AG04450 (cell line): ENCODE measurements at places on chromosomes 4 and X.

DNA sequence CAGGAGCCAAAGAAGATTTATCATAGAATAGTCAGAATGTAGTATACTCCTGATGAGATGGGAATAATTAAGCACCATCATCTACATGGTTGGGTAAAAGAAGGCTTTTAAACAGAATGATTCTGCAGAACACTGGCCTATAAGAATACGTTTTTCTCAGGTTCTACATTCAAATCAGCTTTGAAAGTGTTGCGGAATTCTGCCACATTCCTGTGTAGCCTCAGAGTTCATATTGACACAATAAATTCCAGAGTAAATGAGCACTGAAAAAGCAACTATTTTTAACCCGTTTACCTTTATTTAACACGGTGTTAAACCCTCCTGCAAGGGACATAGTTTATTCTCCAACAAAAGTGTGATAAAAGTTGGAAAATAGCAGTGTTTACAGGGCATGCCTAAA, 950.2 kb upstream of the SLIT2 start:
- no peak for DNase-seq

- no peak for DNase-seq
These were observed 5.6 kb downstream of the CYSLTR1 start for GRCh38 chrX:78321809-78322208.

DNA sequence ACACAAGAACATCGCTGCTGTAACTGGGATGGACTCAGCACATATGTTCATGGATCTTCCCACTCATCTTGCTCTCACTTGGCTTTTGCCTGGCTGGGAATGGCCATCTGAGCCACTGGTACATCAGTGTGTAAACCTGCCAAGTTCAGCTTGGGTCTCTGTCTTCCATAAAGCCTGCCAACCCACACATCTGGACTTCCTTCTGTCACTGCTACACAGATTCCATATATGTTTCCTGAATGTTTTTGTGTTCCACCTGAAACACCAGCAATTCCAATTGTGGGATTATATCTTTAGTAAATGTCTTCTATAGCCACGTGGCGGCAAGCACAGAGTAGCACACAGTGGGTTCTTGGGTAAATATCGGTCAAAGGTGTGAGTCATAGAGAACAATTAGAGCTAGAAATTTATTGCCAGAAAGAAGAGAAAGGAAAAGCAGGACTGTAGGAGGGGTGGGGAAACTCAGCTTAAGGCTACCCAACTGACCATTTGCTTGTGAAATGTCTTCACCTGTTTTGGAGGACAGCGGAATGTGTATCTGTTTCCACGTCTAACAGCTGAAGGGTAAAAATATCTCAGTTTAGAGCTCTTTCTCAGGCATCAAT, 125.9 kb downstream of the MFAP3L start:
- no peak for DNase-seq

DNA sequence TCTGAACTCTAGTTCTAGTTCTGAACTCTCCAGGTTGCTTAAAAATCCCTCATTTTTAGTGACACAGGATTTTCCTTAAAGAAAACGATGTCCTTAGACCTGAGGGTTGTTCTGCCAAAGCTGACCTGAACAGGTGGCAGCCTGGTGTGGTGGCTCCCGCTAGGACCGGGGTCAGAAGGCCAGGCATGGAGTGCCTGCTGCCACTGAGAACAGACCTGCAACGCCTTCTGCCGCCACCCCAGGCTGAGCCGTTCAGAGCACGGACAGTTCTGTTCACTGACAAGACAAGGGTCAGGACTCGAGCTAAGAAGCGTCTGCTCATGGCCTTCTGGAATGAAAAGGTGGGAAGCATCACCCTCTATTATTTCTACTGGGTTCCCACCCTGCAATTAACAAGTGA, 15.8 kb downstream of the DCTD start:
- DNase-seq, result no peak

DNA sequence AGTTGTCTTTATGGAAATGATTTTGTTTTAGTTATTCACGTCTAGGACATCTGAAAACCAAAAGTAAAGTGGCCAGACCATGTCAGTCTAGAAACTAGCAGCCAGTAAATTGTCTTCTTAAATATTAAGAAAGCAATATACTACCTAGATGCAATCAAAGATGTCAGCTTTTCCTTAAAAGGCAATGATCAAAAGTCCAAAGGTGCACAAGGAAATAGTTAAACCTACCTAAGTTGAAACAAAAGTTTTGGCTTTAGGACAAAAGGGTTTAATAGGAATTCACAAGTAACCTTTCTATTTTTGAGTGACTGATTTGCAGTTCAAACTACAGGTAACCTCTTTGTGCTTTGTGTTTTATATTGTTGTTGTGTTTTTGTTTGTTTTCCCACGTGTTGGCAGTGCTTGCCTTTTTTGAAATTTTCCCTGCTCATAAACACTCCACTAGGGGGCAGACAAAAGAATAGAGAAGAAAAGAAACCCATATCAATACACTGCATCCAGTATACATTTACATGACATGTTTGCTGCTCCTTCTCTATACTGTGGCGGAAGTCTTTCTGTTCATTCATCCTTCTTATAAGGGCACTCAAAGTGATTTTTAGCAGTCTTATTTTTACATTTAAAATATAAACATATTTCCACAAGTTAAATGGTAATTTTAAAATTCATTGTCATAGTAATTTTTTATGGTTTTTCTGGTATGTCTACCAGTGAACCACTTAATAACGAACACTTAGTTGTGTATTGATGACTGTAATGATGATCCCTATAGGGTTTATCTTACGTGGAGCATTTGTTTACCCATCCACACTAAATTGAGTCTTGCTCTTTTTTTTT, 62.7 kb downstream of the GAB1 start:
- no peak for DNase-seq

GRCh38 chr4:152630324-152630723, 49.5 kb downstream of the TMEM154 start:
- DNase-seq, result no peak

GRCh38 chrX:118795528-118796280, 27.9 kb upstream of the ZCCHC12 start:
- no peak for DNase-seq

GRCh38 chrX:53729751-53730150, 43.2 kb upstream of the HUWE1 start:
- DNase-seq, result no peak

DNA sequence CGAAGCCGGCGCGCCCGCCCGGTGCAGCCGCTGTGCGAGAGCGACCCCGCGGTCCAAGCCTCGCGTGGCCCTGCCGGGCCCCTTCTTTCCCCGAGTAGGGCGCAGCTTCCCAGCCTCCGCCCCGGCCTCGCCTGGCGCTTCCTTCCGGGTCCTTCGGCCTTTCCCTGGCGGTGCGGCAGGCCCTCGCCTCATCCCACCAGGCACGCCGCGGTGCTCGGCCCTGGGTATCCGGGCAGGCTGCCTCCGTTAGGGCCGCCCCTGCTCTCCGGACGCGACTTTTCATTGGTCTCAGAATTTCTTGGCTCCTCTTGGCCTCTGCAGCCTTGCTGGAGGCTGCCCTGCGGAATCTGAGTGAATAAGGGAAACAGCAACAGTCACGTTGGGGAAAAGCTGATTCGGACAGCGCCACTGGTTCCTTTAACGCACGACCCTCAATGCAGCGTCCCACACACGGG, 429 bp downstream of the UVSSA start:
- DNase-seq, result peak; percentile 55

GRCh38 chrX:9677098-9677739, 88.4 kb downstream of the GPR143 start:
- DNase-seq, result no peak

DNA sequence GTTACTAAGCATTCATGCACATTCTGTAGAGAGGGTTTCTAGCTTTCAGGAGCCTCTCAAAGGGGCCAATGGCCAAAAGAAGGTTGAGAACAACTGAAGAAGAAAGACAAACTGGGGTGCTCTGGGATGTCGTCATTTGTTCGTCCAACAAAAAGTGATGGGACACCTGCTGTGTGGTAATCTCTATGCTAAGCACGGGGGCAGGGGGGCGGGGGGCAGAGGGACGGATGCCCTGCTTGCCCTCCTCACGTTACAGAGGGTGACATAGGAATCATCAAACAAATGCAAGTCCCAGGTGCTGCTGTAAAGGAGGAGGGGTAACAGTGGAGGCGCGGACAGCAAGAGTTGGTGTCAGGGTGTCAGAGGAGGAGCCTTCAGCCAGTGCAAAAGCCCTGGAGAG, 12.8 kb upstream of the CRMP1 start:
- DNase-seq, result no peak

GRCh38 chrX:118772051-118772450, 44.6 kb downstream of the IL13RA1 start:
- no peak for DNase-seq

GRCh38 chr4:174365018-174365587, 81.4 kb downstream of the CEP44 start:
- peak; percentile 6 for DNase-seq

DNA sequence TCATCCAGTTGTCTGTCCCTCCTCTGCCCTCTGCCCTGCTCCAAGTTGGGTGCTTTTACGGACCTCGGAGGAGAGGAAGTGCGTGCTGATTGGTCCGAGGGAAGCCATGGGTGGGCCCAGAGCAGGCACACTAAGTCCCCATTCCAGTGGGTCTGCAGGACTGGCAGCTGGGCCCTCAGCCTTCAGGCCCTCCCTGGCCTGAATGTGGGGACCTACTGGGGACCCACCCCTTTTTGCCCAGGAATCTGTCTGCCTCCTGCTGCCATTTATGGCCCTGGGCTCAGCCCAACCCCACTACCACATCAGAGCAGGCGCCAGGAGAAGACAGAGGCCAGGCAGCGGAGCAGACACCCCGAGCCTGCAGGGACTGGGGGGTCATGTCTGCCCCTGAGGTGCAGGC, 169.6 kb downstream of the TEX13A start:
- DNase-seq, result no peak

DNA sequence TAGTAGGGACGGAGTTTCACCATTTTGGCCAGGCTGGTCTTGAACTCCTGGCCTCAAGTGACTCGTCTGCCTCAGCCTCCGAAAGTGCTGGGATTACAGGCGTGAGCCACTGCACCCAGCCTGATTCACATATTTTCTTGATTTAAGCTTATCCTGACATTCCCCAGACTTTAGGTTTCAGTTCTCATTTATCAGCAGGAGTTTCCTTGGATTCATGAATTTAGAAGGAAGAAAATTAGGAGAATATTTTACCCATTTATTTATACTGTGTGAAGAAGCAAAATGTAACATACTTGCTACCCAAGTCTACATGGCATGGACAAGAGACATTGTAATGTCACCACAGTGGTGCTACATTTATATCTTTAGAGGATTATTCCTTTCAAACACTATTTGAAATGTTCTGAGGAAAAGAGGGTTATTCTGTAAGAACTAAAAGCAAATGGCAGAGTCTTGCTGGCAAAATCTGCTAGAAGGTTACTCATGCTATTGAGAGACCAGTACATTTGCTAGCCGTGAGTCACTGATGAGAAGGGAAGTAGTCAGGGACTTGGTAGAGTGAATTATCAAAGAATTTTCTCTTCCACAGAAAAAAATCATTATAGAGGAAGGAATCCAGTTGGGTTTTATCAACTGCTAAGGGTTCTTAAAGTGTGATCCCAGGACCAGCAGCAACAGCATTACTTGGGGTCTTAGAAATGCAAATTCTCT, 26.1 kb upstream of the CFAP299 start:
- peak; percentile 77 for DNase-seq

DNA sequence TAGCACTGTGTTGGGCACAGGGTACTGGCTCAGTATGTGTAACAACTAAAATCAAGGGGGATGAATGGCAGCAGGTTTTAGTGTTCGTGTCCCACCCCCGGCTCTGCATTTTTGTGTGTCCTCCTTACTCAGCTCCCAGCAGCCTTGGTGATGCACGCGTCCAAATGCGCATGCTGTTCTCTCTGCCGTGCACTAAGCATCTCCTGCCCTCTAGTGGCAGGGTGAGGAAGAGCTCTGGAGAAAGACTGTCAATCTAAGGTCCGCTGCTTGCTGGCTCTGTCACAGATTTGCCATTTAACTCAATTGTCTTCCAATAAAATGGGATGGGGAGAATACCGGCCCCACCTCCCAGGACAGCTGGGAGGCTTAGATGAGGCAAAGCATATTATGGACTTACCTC, 61.4 kb downstream of the WFS1 start:
- DNase-seq, result no peak

DNA sequence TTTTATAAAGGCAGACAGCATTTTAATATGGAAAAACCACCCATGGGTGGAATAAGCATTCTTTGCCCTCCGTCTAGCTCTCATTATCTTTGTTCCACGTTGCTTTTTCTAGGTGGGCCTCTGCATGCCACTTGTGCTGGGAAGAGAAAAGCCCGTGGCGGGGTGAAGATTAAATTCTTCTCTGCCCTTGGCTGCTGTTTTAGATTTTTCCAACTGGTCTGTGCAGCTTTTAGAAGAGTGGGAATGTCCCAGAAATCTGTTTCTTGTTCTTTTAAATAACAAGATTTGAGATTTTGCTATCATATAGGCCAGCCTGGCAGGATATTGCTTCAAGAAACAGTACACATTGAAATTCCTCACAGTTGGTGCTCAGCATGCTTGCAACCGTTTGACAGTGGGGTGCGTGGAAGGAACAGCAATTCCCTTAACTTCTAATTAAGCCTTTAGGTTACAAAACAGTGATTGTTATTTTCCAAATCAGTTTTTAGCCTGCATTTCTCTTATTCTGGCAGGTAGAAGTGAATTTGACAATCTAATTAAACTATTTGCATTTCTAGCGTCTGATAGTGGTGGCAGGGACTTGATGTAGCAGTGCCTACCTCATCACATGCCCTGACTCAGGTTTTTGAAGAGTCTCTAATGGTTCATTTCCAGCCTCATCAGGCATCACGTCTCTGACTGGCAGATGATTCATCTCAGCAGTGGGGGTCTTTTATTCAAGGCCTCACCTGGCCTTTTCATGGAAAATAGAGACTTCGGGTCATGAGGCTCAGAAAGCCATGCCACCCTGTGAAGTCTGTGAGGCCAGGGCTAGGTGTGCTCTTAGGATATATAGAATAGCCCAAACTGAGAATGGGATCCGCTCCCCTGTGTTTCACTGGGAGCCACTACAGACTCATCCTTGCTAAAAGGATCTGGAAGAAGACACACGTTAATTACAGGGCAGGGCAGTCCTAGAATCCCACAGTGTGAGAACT, 50.8 kb downstream of the PPEF1 start:
- DNase-seq, result no peak

- peak; percentile 47 for DNase-seq
These were observed 73.3 kb upstream of the RAB40AL start for GRCh38 chrX:102863735-102864134.

DNA sequence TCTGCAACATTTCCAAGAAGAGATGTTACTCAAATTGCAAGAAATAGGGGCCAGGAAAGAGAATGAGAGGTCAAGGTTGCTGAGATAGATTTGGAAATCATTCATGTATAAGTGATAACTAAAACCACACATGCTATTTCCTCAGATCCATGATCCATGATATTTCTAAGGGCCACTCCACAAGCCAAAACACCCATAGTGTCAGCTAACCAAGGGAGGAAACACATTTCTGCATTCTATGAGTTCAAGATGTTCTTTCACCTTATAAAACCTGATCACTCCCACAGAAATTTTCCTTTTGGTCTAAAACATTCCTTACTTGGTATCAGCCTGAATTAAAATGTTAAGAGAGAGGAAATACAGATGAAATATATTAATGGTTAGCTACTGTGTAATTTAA, 47.2 kb downstream of the TBCK start:
- no peak for DNase-seq

DNA sequence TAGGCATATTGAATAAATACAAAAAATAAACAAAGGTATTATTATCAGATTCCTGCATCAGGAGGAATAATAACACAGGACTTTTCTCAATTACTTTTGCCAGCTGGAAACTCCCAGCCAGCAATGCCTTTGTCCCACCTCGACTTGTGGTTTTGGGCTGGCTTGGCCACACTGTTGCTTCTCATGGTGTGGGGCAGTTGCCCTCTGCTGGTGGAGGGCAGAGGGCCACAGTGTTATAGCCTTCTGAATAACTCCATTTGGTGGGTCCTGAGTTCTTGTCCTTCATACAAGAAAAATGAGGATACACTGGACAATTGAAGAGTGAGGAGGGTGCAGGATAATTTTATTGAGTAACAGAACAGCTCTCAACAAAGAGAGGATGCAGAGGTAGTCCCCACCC, 1206.0 kb upstream of the ADGRL3 start:
- DNase-seq, result no peak
